ENCODE measurements at places on chromosomes 5 and 9. TPM values are rescaled to one million over a fixed set of nuclear protein-coding genes. Genes with fewer than 3 reads are reported as not detected.

GRCh38 chr5:143244990-143245389 is 158.5 kb downstream of the NR3C1 start:
- DNase-seq, result no peak

DNA sequence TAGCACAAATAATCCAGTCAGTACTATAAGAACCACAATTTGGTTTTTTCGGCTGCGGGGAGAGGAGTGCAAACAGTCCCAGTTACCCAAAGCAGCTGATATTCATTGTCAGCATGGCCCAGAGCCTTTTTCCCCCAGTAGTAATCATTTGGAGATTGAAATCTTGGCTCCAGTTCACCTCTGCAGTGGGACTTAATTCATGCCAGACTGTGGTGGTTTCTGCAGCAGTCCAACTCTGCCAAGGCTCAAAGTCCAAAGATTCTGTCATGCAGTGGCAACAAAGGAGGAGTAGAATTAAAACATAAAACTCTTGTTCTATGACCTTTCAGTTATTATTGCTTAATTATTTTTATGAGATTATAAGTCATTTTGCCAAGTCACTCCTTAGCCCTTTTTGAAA is 25.0 kb upstream of the TRIM36 start:
- no peak for DNase-seq

DNA sequence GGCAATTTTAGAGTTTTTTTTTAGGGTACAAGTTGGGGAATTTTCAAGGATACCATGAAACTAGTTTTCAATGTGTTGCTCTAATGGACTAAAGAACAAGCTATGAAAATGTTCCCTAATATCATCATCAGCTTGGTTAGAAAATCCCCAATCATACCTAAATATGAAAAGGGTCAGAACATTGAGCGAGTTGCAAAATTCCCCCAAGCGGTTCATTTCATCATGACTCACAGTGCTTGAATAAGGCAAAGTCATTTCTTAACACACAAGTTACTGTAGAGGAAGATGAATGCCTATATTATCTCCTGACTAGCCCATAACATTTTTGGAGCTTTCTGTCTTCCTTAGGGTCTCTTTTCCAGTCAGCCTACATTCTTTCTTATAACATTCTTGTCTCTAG is 62.7 kb downstream of the ST8SIA4 start:
- DNase-seq, result no peak

- DNase-seq, result peak; percentile 93
These were observed 9.0 kb upstream of the QSOX2 start for GRCh38 chr9:136254381-136255165.

DNA sequence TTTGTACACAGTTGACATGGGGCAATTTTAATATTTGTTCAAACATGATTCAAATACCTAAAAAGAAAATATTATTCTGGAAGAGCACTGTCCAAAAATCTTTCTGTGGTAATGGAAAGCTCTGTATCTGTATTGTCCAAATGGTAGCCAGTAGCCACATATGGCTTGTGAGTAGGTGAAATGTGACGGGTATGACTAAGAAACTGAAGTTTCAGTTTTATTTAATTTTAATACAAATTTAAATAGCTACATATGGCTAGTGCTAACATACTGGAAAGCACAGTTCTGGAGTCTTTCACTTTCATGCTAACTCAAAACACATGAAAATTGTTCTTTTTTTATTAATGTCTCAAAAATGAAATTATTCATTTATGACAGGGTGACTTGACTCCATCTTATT is 132.6 kb downstream of the PLK2 start:
- DNase-seq, result no peak

DNA sequence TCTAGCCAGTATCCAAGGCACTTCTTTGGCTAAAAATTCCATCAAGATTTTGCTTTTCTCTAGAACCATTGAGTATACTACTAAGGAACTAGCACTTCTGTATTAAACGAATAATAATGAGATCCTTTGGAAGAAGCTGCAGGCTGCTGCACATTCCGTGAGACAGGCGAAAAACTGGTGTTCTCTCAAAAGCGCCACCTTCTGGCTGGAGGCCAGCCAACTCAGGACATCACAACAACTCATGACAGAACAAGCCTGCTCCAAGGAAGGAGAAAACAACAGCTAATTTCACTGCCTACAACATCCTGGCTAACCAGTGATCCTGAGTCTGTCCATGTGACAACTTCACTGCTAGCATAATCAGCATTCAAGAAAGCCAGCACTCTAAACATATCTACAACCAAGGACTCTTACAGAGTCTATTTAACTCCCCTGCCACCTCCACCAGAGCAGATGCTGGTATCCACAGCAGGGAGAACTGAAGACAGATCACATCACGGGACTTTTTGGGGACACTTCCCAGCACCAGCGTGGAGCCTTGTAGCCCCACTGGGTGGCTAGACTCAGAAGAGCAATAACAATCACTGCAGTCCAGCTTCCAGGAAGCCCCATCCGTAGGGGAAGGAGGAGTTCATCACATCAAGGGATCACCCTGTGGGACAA is 150.5 kb downstream of the YTHDC2 start:
- DNase-seq, result no peak

DNA sequence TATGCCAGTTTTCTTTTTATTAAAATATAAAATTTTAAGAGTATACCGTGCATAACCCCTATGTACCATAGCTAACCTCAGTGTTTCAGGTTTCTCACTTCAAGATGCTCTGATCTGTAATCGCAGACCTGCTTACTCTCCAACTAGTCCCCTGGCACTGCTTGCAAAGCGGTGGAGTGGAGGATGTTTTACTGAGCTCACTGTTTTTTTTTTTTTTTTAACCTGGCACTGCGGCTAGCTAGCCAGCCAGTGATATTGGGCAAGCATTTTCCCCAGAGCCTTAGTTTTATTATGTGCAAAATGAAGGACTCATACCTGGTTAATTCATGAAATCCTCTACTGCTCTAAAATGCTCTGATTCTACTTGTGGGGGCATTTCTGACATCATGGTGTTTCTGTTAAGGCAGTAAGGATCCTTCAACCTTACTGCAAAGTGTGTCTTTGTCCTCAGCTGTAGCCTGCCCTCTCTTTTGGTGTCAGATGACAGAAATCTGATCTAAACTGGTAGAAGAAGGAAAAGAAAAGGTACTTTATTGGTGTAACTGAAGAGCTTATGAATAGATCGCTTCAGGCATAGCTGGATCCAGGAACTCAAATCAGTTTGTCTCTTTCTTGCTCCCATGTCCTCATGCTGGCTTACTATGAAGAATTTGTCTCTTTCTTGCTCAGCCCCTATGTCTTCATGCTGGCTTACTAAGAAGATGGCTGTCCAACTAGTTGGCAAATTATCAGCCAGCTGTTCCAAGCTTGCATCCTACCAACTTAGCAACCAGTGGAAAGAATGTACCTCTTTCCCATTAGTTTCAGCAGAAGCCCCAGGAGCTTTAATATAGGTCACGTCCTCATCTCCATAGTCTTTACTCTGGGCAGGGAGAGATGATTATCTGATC is 59.8 kb downstream of the DOCK2 start:
- DNase-seq, result no peak

DNA sequence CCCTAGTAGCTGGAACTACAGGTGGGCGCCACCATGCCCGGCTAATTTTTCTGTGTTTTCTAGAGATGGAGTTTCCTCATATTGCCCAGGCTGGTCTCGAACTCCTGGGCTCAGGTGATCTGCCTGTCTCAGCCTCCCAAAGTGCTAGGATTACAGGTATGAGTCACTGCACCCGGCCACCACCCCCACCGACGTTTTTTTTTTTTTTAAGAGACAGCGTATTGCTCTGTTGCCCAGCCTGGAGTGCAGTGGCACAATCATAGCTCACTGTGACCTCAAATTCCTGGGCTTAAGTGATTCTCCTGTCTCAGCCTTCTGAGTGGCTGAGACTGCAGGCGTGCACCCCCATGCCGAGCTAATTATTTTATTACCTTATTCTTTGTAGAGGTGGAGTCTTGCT is 38.2 kb downstream of the WDR70 start:
- no peak for DNase-seq

- DNase-seq, result peak; percentile 29
These were observed 34.3 kb upstream of the RNF130 start for GRCh38 chr5:180105827-180106312.

DNA sequence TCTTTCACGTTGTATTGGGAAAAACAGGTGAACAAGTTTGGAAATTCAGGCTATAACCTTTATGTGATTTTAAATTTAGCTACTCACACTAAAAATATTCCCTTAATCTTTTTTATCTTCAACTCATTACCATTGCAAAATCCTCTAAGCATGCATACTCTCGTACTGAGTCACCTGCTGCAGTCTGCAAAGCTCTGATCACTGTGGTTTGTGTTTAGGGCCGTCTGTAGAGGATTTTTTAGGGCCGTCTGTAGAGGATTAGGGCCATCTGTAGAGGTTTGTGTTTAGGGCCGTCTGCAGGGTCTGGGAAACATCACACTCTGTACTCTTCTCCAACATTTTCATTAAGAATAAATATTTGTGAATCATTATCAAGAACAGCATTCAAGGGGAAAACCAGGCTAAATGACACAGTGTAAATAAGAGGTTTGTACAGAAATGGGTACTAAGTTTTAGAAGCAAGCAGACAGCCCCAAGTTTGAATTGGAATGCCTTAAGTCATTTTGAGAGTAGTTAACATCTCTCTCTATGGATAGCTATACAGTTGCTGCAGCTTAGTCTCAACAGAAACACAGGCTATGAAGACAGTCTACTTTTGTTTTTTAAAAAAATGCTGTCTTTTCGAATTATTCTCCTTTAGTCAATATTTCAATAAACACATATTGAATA is 155.0 kb upstream of the TSLP start:
- DNase-seq, result no peak

DNA sequence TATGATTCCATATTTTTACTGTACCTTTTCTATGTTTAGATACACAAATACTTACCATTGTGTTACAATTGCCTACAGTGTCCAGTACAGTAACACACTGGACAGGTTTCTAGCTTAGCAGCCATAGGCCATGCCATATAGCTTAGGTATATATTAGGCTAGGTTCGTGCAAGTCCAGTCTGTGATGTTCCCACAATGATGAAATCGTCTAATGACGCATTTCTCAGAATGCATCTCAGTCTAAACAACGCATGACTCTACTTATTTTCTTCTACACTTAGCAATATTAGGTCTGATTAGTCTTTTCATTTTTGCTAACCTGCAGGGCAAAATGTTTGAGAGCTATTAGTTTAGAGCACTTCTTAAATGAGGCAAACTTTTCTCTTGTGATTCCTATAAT is 22.7 kb downstream of the OR2S2 start:
- DNase-seq, result no peak

DNA sequence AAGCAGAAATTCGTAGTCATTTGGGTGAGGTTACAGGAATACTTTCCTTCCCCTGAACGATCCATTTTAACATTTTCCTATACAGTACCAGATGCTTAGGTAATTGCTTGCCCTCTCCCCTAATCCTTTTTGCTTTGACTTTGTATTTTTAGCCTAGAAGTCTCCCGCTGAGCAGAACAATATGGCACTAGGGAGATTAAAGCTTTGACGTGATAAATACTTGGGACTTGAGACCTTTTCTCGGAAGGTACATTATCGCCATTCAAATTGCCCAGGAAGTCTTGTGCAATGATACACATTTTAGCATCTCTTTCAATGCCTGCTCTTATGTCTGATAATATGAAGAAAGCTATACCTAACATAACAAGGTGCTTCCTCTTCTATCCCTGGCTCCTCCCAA is 22.9 kb upstream of the SPATA31C2 start:
- no peak for DNase-seq

GRCh38 chr5:142997591-142997990 is 227.4 kb downstream of the ARHGAP26 start:
- no peak for DNase-seq

DNA sequence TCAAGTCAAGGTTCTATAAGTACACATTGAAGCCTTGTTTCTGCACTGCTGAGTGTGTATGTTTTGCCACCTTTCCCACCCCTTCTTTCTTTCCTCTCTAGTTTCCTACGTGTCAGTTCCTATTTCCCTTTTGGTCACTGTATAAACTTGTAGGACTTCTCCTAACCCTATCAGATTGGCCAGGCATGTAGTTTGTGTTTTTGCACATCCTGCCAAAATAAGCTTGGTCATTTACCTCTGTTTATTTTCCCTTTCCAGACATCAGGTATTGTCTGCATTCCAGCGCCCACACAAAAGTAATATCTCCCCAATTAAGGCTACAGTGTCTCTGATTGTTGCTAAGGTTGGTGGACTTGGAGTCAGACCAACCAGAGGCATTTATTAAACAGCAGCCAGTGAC is 252.9 kb upstream of the MPDZ start:
- no peak for DNase-seq

Gene NADK2
- total RNA-seq, result 44.8 TPM

Gene TLN1
- total RNA-seq, result 306 TPM

Gene MACROH2A1
- total RNA-seq, result 162 TPM

Gene FOXD4L3
- under 0.01 TPM for total RNA-seq

Gene SMIM33
- not detected for total RNA-seq

Gene RANBP17
- total RNA-seq, result 4.0 TPM

All from osteoblast (primary cell).